ENCODE measurements at places on chromosomes 3 and 15.

GRCh38 chr3:123089611-123090331 is 22.9 kb downstream of the PDIA5 start:
- no peak overlapping the region for H3K27ac ChIP-seq
- peaks cover 11% of the 10 kb centered on the region for H3K36me3 ChIP-seq
- H3K4me3 ChIP-seq = no peak overlapping the region

GRCh38 chr3:147921051-147921450 is 511.9 kb downstream of the ZIC1 start:
- H3K36me3 ChIP-seq = no peaks in the 10 kb centered on the region
- no peaks in the 10 kb centered on the region for H3K27me3 ChIP-seq
- H3K4me3 ChIP-seq = no peak overlapping the region
- no peak overlapping the region for H3K27ac ChIP-seq
- no peaks in the 10 kb centered on the region for H3K4me1 ChIP-seq

GRCh38 chr3:72998466-72998865 is 1.9 kb downstream of the PPP4R2 start:
- H3K27ac ChIP-seq = peak overlapping the region; percentile 69
- DNase-seq = no peak
- H3K36me3 ChIP-seq = peaks cover 48% of the 10 kb centered on the region
- peak overlapping the region; percentile 97 for H3K4me3 ChIP-seq
- peaks cover 48% of the 10 kb centered on the region for H3K4me1 ChIP-seq

- peak overlapping the region; percentile 93 for H3K27ac ChIP-seq
- no peaks in the 10 kb centered on the region for H3K27me3 ChIP-seq
- DNase-seq = no peak
- peaks cover 51% of the 10 kb centered on the region for H3K4me1 ChIP-seq
- no peak overlapping the region for H3K4me3 ChIP-seq
These were observed 18.3 kb upstream of the CYP11A1 start for GRCh38 chr15:74385733-74386132.

DNA sequence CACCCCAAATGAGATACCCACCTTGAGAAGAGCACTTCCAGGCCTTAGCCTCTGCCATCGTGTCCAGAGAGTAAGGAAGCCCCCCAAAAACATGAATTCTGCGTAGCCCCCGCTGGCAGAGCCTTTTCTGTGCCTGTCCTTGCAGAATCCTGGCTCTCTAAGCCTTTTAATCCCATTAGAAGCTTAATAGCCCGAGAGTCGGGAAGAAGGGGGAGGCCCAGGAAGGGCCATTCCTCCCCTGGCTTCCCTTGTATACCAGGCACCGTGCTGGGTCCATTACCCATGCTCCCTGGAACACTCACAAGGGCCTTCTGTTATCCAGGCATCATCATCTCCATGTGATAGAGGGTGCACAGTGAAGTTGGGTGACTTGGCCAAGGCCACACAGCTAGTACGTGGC is 7.1 kb downstream of the SPTBN5 start:
- no peaks in the 10 kb centered on the region for H3K27me3 ChIP-seq
- no peak overlapping the region for H3K4me3 ChIP-seq
- H3K27ac ChIP-seq = no peak overlapping the region
- no peaks in the 10 kb centered on the region for H3K36me3 ChIP-seq
- peaks cover 25% of the 10 kb centered on the region for H3K4me1 ChIP-seq
- no peak for DNase-seq

DNA sequence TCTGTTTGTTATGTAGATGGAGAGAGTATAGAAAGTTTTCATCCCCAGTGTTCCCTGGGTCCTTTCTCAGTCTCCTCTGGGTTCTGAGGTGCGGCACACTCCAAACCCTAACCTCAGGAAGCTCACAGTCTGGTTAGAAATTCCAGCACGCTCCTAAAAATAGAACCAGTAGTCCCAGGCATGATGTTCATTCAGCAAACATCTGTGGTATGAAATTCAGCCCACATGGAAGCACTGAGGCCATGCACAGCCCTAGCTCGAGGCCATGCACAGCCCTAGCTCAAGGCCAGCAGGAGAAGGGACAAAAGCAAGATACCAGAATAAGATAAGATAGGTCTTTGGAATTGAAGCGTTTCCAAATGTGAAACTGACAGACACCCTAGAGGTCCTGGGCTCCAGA is 82.3 kb upstream of the OXTR start:
- no peak overlapping the region for H3K27ac ChIP-seq
- no peak for DNase-seq
- no peaks in the 10 kb centered on the region for H3K27me3 ChIP-seq

- no peaks in the 10 kb centered on the region for H3K36me3 ChIP-seq
- H3K27me3 ChIP-seq = no peaks in the 10 kb centered on the region
- no peak overlapping the region for H3K27ac ChIP-seq
- no peak for DNase-seq
- H3K4me3 ChIP-seq = no peak overlapping the region
These were observed 30.1 kb downstream of the ISL2 start for GRCh38 chr15:76366714-76367113.

DNA sequence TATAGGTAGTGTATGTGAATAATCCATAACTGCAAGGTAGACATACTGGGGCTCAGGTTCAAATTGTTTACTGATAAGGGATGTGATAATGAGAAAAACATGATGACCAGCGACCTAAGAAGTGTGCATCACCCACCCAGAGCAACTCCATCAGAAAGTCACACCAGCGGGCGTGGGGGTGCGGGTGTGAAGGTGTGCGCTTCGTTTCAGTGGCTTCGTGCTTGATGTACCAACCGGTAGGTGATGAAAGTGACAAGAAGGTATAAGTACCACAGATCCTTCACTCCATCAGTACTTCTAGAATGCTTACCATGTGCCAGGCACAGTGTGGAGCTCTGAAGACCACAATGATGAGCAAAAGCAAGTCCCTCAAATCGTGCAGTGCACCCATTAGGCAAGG is 11.2 kb downstream of the ANP32A start:
- H3K4me3 ChIP-seq = no peak overlapping the region
- H3K4me1 ChIP-seq = peaks cover 70% of the 10 kb centered on the region
- H3K36me3 ChIP-seq = peaks cover 21% of the 10 kb centered on the region
- no peak for DNase-seq
- no peak overlapping the region for H3K27ac ChIP-seq

DNA sequence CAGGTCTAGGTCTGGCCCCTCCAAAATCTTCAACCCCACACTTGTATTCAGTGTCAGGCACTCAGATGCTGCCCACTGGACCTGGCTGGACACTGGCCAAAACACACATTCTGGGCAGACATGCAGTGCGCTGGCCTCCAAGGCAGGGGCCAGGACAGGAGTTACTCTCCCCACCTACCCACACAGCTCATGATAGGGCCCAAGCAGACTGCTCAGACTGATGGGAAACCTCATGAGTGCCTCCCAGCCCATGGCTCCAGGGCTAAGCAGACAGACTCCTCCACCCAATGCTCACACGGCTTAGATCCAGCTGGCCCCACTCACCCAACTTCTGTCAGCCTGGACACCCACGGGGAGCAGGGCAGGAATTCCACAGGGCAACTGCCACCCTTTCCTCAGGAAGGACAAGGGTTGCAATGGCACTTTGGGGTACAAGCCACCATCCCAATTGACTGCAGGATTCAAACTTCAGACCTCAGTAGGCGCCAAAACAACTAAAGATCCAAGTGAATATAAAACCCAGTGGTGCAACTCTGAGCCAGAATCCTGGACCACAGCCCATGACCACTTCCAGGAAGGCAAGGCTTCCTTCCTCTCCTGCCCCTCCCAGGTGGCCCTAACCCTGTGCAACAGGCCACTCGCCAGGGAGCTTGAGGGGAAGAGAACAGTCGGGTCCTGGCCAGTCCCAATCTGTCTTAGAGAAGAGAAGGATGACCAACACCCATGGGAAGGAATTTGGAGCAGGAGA is 1.4 kb downstream of the LTF start:
- H3K4me3 ChIP-seq = no peak overlapping the region
- H3K27ac ChIP-seq = no peak overlapping the region
- H3K4me1 ChIP-seq = peaks cover 2% of the 10 kb centered on the region

DNA sequence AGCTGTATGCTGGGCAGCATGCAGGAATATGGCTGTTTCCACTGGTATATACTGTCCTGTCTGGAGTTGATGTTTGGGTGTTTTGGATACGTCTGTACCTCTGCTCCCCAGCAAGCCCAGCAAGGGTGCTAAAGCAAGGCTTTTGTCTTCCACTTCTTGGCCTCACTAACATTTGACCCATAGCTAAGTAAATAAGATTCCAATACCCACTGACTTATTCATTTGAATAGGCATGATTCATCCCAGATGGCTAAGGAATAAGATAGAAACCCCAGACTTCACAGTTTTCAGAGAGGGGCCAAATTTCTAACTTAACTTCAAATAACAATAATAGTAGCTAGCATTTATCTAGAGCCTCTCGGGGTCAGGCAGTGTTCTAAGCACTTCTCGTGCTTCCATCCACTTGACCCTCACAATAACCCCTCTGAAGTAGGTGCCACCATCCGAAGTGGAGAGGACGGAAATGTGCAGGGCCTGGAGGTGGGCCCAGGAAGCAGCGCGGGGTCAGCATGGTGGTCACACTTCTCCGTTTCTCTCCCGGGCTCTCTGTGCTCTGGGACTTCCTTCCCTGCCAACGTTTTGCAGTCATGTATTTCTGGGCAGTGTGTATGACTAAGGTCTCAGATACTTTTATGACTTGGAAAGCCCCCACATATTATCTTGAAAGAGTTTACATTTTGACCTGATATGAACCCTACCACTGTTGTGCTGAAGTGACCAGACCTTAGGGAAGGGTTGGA is 39.3 kb downstream of the LRRK1 start:
- no peaks in the 10 kb centered on the region for H3K36me3 ChIP-seq
- no peak for DNase-seq
- peaks cover 40% of the 10 kb centered on the region for H3K27me3 ChIP-seq
- no peaks in the 10 kb centered on the region for H3K4me1 ChIP-seq
- no peak overlapping the region for H3K4me3 ChIP-seq

DNA sequence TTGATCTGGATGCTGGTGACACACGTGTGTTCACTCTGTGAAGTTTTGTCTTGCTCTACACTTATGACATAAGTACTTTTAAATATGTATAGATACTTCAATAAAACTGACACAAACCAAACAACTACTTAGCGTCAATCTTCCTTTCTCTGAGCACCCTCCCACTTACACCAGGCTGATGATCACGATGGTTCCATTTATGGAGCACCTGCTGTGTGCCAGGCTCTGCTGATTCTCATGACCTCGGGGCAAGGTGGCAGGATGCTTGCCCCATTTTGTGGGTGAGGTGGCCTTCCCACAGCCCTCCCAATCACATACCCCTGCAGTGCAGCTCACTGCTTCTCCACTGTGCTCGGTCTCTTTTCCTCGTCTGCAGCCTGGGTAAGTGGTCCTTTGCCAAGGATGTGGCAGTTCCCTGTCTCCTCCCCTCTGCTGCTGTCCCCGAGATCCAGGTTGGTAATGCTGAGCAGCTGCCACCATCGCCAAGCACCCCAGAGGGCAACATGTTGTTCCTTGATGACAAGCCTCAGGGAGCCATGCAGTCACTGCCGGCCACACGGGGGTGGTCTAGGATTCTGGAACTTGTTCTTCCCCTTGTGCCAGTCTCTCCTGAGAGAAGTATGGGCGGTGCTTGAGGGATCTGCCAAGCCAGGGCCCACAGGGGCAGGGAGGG is 20.6 kb upstream of the ADCY5 start:
- DNase-seq = no peak
- peaks cover 7% of the 10 kb centered on the region for H3K27me3 ChIP-seq
- no peaks in the 10 kb centered on the region for H3K4me1 ChIP-seq
- no peaks in the 10 kb centered on the region for H3K36me3 ChIP-seq
- H3K4me3 ChIP-seq = no peak overlapping the region
- H3K27ac ChIP-seq = no peak overlapping the region

DNA sequence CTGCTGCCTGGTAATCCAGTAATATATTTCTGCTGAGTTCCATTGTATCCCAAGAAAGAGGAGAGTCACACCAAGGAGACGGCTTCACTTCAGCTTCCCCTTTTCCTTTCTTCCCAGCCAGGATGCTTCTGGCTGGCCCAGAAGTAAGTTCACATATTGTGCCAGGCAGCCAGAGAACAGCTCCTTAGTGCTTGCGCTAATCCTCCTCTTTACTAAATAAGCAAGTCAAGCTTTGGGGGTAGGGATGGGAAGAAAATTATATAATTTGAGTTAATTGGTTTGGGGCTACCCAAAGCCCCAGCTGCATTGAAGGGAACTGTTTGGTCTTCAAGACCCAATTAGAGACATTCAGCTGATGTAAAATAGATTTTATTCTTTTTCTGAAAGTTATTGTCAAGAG is 218.8 kb upstream of the HES1 start:
- H3K4me1 ChIP-seq = peaks cover 6% of the 10 kb centered on the region
- H3K27me3 ChIP-seq = peaks cover 2% of the 10 kb centered on the region
- no peak for DNase-seq
- no peak overlapping the region for H3K4me3 ChIP-seq
- H3K27ac ChIP-seq = no peak overlapping the region

DNA sequence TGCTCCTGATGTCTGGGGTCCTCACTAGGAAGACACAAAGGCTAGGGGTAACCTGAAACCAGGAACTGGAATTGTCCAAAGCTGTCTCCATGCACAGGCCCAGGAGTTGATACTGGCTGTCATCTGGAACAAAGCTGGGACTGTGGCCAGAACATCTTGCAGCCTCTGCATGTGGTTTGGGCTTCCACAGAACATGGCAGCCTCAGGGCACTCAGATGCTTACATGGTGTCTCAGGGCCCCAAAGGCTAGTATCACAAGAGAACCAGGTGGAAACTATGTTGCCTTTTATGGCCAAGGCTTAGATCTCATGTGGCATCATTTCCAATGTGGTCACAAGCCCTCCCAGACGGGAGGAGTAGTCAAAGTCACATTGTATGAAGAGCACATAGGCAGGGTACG is 335.2 kb upstream of the TRIM42 start:
- no peak for DNase-seq
- H3K27me3 ChIP-seq = peaks cover 2% of the 10 kb centered on the region
- H3K27ac ChIP-seq = no peak overlapping the region
- no peak overlapping the region for H3K4me3 ChIP-seq
- no peaks in the 10 kb centered on the region for H3K4me1 ChIP-seq
- no peaks in the 10 kb centered on the region for H3K36me3 ChIP-seq

DNA sequence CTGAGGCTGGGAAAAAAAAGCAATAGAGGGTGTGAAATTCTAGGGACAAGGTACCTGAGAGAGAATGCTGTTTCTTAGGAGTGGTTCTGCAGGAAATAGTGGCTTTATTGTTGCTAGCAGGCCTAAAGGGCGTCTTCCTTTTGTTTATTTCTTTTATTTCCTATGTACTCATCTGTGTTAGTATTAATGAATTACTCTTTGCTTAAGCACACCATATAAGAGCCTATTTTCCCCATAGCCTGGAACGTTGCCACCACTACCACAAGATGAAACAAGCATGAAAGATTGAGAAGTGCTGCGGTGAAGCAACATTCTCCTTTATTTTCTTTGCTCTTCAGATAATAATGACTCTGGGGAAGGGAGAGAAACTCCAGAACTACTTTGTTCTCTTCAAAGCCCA is 21.3 kb upstream of the GOLIM4 start:
- H3K36me3 ChIP-seq = no peaks in the 10 kb centered on the region
- no peak overlapping the region for H3K4me3 ChIP-seq
- no peaks in the 10 kb centered on the region for H3K4me1 ChIP-seq
- DNase-seq = no peak
- H3K27me3 ChIP-seq = peaks cover 2% of the 10 kb centered on the region
- no peak overlapping the region for H3K27ac ChIP-seq

Measured in activated CD4-positive, alpha-beta T cell treated with anti-CD3 and anti-CD28 coated beads, Interleukin-2, amount 10 ng/mL, durations not matched to agents 7 days and 5 days (primary cell).